Activated CD4-positive, alpha-beta memory T cell treated with anti-CD3 and anti-CD28 coated beads for 36 hours (primary cell): ENCODE measurements at places on chromosomes 4 and X. TPM values are rescaled to one million over a fixed set of nuclear protein-coding genes. Genes with fewer than 3 reads are reported as not detected.

- no peaks in the 10 kb centered on the region for H3K36me3 ChIP-seq
- H3K4me1 ChIP-seq: no peaks in the 10 kb centered on the region
- H3K4me3 ChIP-seq: no peak overlapping the region
- DNase-seq: peak; percentile 14
Measured at GRCh38 chr4:187606581-187606980, 389.0 kb upstream of the ZFP42 start.

DNA sequence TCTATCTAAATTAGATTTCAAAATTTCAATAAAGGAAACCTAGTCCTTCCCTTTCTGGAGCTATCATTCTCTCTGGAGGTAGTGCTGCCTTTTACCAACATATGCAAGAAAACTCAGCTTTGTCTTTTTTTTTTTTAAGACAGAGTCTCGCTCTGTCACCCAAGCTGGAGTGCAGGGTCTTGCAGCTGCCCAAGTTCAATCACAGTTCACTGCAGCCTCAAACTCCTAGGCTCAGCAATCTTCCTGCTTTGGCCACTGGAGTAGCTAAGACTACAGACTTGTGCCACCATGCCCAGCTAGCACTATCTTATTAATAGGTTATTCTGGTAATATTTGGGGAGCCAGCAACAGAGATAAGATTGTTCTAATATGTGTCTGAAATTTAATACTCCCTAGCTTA is 12.3 kb downstream of the AASDH start:
- H3K27ac ChIP-seq: no peak overlapping the region
- H3K27me3 ChIP-seq: no peaks in the 10 kb centered on the region
- DNase-seq: no peak
- no peaks in the 10 kb centered on the region for H3K4me1 ChIP-seq

DNA sequence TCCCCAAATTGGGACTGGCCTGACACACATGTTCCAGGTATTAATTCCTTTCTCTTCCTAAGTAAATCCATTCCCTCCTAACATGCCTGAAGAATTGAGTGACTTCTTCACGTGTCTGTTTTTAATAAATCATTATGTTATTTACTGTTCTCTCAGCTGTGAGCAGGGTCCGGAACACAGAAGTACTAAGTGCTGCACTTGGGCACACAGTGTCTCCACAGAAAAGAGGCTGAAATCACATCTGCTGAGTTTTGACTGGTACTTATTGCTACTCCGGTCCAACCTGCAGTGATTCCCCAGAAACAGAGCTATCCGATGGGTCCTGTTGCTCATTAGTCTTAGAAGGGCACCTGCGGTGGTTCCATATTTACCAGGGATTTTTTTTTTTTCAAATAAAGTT is 202.6 kb downstream of the RBM46 start:
- no peak overlapping the region for H3K27ac ChIP-seq
- no peaks in the 10 kb centered on the region for H3K4me1 ChIP-seq
- H3K4me3 ChIP-seq: no peak overlapping the region
- no peak for DNase-seq
- H3K27me3 ChIP-seq: no peaks in the 10 kb centered on the region

- DNase-seq: no peak
- no peaks in the 10 kb centered on the region for H3K36me3 ChIP-seq
Measured at GRCh38 chr4:180615746-180616145, 1627.5 kb upstream of the TENM3 start.

- peaks cover 16% of the 10 kb centered on the region for H3K4me1 ChIP-seq
- no peaks in the 10 kb centered on the region for H3K27me3 ChIP-seq
- peak overlapping the region; percentile 45 for H3K4me3 ChIP-seq
Measured at GRCh38 chrX:24080704-24081103, 25.9 kb downstream of the EIF2S3 start.

DNA sequence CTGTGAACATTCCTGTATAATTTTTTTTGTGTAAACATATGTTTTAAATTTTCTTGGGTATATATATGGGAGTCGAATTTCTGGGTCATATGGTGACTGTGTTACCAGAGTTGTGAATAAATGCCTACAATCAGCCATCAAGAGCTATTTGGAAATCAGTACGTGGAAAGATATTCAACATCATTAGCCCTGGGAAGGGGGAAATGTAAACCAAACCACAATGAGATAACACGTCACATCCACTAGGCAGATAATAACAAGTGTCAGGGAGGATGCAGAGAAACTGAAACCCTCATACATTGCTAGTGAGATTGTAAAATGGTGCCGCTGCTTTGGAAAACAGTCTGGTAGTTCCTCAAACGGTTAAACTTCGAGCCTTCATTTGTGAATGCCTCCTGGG is 43.9 kb downstream of the LUZP4 start:
- no peaks in the 10 kb centered on the region for H3K27me3 ChIP-seq
- no peak for DNase-seq
- no peak overlapping the region for H3K27ac ChIP-seq
- no peaks in the 10 kb centered on the region for H3K4me1 ChIP-seq

DNA sequence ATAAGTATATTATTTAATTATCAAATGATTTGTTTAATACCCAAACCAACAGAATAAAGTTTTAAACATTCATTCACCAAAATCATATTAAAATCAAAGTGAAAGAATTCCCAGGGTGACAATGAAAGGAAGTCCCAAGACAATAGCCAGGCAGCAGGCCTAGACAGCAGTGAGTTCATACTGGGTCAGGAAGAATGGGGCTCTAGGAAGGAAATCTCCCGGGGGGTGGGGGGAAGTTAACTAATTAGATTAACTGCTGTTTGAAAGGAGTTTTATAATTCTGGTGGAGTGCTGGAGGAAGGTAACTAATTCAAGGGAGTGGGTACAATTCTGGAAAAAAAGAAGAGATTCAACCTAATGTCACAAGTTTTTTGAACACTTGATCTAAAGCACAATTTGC is 104.1 kb downstream of the ZAR1 start:
- no peak overlapping the region for H3K4me3 ChIP-seq
- H3K4me1 ChIP-seq: peaks cover 5% of the 10 kb centered on the region
- H3K27me3 ChIP-seq: no peaks in the 10 kb centered on the region
- no peak for DNase-seq
- peaks cover 12% of the 10 kb centered on the region for H3K36me3 ChIP-seq

DNA sequence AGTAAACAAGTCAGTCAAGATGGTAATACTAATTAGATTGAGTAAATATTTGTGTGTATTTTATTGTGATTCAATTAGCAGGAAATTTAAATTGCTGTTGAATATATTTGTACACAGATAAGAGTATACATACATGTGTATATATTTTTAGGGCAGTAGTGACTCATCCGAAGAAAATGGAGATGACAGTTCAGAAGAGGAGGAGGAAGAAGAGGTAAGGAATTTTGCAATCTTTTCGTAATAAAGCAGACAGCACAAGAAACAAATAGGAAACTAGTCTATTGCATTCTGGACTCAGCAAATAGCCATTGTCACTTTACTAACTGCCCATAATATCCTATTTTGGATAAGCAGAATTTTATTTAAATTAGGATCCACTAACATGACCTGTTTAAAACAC is 6.6 kb downstream of the IBSP start:
- no peak overlapping the region for H3K27ac ChIP-seq
- DNase-seq: no peak
- H3K36me3 ChIP-seq: no peaks in the 10 kb centered on the region
- no peak overlapping the region for H3K4me3 ChIP-seq
- H3K4me1 ChIP-seq: no peaks in the 10 kb centered on the region

GRCh38 chr4:87118826-87119225 is 101.6 kb downstream of the KLHL8 start:
- peaks cover 32% of the 10 kb centered on the region for H3K4me1 ChIP-seq
- H3K27ac ChIP-seq: no peak overlapping the region
- H3K27me3 ChIP-seq: no peaks in the 10 kb centered on the region
- no peak overlapping the region for H3K4me3 ChIP-seq

DNA sequence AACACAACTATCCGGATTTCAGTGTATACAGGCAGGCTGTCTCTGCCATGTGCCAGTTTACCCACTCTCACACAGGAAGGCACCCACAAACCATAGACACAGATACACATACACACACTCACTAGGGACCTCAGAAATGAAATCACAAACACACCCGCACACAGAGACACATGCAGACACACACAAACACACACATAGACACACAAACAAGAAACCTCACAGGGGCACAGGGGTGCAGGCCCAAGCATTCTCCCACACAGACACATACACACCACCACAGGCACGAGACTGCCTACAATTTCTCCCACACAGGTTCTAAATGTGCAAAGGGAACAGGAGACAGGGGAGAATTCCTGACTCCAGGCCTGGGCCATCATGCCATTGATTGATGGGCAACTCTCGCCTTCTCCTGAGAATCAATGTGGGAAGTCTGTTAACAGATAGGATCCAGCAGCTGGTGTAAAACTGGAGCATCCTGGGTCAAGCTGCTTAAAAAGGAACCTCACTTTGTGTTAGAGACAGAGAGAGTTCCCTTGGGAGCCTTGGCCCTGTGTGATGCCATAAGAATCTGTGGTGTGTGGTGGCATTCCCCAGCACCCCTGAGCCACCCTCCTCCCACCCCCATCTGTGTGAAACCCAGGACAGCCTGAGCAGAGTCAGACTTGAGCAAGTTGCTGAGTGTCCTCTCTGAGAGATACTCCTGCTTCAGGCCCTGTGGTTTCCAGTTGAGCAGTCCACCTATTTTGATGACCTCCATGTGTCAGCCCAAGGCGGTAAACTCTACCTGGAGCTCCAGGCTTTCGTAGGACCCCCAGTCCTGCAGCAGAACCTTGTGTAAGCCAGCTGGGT is 33.9 kb downstream of the NBDY start:
- H3K27me3 ChIP-seq: no peaks in the 10 kb centered on the region
- no peak for DNase-seq
- H3K4me3 ChIP-seq: peak overlapping the region; percentile 57
- H3K4me1 ChIP-seq: peaks cover 49% of the 10 kb centered on the region
- H3K27ac ChIP-seq: peak overlapping the region; percentile 90

- H3K4me1 ChIP-seq: no peaks in the 10 kb centered on the region
- no peak overlapping the region for H3K4me3 ChIP-seq
- H3K36me3 ChIP-seq: no peaks in the 10 kb centered on the region
- no peak overlapping the region for H3K27ac ChIP-seq
- DNase-seq: no peak
- H3K27me3 ChIP-seq: peaks cover 6% of the 10 kb centered on the region
Measured at GRCh38 chrX:133473451-133473850, 58.2 kb upstream of the GPC4 start.

DNA sequence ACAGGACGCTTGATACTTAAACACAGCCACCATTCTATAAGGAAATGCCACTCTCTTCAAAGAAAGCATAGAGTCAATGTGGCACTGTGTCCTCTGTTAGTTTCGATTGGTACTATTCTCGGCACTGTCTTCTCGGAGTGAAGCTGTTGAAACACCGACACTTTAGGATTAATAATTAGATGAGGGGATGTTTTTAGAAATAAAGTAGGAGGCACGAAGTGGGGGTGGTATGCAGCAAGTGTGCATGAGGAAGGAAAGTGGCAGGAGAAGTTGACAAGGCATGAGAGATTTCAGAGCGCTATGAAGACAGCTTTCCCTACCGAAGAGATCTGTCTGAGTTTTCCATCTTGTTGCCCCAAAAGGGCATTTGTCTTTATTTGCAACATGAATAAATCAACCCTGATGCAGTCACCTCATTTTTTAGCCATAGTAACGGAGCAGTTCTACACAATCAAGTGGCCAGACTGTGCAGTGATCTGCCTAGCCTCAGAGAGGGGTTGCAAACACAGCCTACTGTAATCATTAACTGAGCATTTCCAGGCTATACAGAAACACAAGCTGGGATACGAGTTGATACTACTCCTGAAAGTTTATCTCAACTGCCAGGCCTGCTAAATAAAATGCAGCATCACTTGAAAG is 8.3 kb downstream of the GPRIN3 start:
- H3K4me3 ChIP-seq: peak overlapping the region; percentile 81
- peaks cover 77% of the 10 kb centered on the region for H3K4me1 ChIP-seq
- no peaks in the 10 kb centered on the region for H3K27me3 ChIP-seq

- no peaks in the 10 kb centered on the region for H3K36me3 ChIP-seq
- H3K27me3 ChIP-seq: no peaks in the 10 kb centered on the region
- H3K27ac ChIP-seq: no peak overlapping the region
Measured at GRCh38 chr4:10619220-10619619, 65.3 kb downstream of the CLNK start.

- H3K27ac ChIP-seq: no peak overlapping the region
- peaks cover 2% of the 10 kb centered on the region for H3K27me3 ChIP-seq
- no peak overlapping the region for H3K4me3 ChIP-seq
- DNase-seq: no peak
- H3K36me3 ChIP-seq: no peaks in the 10 kb centered on the region
Measured at GRCh38 chr4:74919783-74920182, 13.1 kb upstream of the PARM1 start.

DNA sequence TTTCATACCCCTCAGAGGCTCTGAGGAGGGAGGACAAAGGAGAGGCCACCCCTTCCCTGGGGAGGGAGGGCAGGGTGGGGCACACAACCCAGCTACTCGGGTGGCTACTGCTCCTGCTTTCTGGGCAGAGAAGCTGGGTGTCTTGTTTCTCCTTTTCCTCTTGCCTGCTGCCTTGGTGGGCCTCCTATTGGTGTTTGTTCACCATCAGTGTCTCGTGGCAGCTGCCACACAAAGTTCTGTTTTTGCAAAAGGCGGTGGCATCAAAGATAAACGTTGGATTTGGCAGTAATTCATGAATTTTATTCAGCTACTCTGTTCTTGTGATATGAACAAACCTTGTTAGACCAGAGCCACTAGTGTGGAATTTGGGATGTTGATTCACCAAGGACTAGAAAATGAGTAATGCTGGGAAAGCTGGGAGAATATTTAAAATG is 153.0 kb upstream of the SCML1 start:
- H3K4me1 ChIP-seq: peaks cover 6% of the 10 kb centered on the region
- H3K27ac ChIP-seq: no peak overlapping the region
- no peaks in the 10 kb centered on the region for H3K36me3 ChIP-seq
- DNase-seq: no peak
- no peak overlapping the region for H3K4me3 ChIP-seq

OTUD6A gene
- not detected for total RNA-seq

KLHL13 gene
- total RNA-seq: 0.39 TPM

IL15 gene
- total RNA-seq: 2.2 TPM

DCUN1D4 gene
- total RNA-seq: 25.1 TPM

RBBP7 gene
- 216 TPM for total RNA-seq

MAGEB3 gene
- total RNA-seq: not detected

FIP1L1 gene
- 65.0 TPM for total RNA-seq

SPIN2A gene
- 0.48 TPM for total RNA-seq

TLR1 gene
- 1.8 TPM for total RNA-seq

TMSB15A gene
- 0.45 TPM for total RNA-seq

EIF1AX gene
- total RNA-seq: 117 TPM
